ENCODE measurements at places on chromosomes 2 and 18. TPM values are rescaled to one million over a fixed set of nuclear protein-coding genes. Genes with fewer than 3 reads are reported as not detected.

Gene MROH2A
- total RNA-seq = not detected

Gene MOB1A
- total RNA-seq = 121 TPM

Gene NGEF
- total RNA-seq = 0.17 TPM

Gene GAD1
- not detected for total RNA-seq

Gene LRP2
- 0.05 TPM for total RNA-seq

Gene TUBA4B
- not detected for total RNA-seq

Gene SCN7A
- not detected for total RNA-seq

Gene ALPI
- not detected for total RNA-seq

Gene CD226
- total RNA-seq = 1.0 TPM

Gene FSIP2
- total RNA-seq = 0.05 TPM

Gene PCARE
- total RNA-seq = not detected

Gene KIAA2012
- total RNA-seq = not detected

Gene IL36B
- total RNA-seq = not detected

All from dermis blood vessel endothelial cell (primary cell).